ENCODE measurements at places on chromosomes 2 and 18.

DNA sequence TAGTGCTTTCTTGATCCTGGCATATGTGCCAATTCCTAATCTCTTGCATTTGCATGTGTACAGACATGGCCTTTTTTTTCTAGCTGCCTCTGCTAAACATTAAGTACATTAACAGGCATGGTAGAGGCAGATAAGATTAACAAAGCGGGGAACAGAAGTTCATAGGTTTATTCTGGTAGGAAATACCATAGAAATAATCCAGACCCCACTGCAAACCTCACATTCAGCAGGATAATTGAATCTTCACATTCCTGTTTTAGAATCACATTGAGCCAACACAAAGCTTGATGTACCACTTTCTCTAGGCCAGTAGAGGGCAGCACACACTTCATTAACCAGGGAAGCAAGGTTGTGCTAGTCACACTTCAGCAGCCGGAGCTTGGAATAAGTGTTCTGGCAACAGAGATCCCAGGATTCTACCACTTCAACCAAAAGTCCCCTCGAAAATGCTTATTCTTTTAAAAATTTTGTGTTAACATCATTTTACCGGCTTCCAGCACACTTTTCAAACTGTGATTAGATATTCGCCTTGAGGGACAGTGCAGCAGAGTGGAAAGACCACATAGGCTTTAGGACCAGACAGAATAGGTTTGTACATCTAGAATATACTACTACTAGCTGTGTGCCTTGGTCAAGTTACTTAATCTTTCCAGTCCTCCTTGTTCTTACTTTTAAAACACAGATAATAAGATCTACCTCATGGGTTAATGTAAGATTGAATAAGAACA lies 420.2 kb upstream of the CHST9 start:
- peak; percentile 61 for DNase-seq

DNA sequence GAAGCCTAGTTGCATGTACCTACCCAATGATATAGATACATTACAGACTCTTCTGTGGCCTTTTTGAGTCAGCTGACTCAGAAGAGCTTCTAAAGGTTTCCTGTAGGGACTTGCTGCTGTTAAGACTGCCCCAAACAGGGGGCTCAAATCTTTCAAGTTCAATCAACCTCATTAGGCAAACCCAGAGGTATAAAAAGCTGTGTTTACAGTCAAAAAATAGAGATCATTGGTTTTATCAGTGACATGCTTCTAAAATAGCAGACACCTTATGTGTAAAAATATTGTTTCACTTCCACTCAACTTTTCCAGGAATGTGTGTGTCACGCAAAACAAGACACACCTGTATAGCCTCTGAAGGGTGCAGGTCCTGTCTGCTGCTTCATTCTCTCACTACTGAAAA lies 624.3 kb upstream of the FANCL start:
- no peak for DNase-seq

DNA sequence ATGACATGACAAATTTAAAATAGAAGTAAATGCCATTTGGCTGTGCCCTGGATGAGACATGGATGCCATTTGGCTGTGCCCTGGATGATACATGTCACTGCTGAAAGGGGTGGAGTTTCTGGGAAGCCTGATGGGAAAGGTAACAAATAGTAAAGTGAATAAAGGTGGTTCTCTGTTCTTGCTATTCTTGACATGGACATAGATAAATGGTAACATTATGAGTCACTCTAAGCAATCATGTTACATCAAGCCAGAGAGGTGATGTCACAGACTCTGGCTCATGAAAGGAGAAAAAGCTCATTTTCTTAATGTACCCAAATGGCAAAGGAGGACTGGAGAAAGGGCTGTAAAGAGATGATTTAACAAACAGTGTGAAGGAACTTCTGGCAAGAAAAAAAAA lies 86.4 kb downstream of the EML6 start:
- no peak for DNase-seq

DNA sequence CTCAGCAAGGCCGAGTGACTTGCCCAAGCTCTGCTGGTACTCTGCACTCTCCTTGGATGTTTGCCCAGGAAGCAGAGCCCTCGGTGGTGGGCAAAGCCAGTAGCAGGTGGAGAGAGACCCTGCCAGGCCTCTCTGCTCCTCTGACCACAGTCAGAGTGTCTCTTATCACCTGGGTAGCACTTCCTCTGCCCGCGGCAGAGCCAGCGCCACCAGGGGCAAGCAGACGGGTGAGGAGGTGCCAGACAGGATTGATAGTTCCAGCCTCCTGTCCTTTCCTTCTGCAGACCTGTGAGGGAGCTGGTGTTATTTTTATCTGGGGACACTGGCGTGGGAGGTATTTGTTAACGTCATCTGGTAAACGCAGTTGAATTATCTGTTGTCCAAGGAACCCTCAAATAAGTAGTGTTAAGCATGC lies 152.9 kb downstream of the SMAD7 start:
- DNase-seq, result no peak

DNA sequence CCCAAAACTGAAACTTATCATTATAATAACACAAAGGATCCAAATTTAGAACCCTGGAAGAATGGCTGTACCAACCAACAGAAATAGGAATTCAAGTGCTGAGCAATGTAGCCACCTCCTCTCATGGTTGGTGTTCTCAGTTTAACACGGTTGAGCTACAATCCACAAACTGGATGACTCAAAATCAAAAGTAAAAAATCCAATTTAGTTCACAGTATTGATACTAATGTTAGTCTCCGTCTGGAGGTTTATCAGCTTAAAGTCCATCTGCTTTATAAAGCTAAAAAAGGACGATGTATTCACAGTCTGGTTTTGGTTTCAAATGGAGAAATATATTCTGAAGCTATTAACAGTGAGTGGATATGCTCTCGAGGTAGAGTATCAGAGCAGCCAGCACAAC lies 40.5 kb downstream of the CNTNAP5 start:
- no peak for DNase-seq

DNA sequence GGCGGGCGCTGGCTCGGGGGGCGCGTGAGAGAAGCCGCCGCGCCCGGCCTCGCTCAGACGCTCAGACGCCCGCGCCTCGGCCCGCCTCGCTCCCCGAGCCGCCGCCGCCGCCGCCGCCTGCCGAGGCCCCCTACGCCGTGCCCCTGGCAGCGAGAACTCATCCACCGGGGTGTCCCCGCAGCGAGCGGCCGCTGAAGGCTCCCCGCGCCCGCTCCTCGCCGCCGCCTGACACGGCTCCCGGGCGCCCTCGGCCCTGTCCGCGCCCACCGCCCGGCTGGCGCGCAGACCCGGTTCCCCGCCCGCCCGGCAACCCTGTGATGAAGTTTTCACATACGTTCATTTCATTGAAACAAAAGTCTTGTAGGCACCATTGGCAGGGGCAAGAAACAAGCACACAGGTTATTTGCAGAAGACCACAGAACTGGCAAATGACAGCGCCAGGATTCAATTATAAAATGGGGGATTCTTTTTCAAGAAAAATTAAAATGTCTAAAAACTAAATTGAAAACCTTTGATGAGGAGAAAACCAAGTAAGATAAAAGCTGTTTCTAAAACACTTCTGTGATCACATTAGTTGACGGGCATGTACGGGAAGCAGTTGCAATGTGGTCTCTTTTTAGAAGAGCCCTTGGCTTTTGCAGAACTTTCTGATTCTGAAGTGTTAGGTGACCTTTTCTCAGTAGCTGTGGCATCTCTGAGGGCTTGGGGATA lies 50.5 kb upstream of the TUBA3D start:
- DNase-seq, result no peak

DNA sequence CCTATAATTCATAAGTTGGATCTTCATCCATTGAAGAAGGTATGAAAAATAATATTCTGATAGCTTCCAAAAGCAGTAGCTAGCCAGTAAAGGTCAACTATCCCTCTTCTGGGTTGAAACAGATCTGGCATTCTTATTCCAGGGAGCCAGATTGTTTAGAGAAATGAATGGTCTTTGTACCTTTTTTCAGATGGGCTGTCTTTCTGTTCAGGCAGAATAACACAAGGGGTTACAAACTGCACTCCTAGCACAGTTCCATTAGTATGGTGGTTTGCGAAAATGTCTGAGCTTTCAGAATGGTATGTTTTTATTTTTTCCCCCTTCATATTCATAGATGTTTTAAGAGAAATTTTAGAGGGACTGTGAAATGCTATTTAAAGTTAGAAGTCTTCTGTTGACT lies 47.5 kb upstream of the TMEM178A start:
- DNase-seq, result no peak

DNA sequence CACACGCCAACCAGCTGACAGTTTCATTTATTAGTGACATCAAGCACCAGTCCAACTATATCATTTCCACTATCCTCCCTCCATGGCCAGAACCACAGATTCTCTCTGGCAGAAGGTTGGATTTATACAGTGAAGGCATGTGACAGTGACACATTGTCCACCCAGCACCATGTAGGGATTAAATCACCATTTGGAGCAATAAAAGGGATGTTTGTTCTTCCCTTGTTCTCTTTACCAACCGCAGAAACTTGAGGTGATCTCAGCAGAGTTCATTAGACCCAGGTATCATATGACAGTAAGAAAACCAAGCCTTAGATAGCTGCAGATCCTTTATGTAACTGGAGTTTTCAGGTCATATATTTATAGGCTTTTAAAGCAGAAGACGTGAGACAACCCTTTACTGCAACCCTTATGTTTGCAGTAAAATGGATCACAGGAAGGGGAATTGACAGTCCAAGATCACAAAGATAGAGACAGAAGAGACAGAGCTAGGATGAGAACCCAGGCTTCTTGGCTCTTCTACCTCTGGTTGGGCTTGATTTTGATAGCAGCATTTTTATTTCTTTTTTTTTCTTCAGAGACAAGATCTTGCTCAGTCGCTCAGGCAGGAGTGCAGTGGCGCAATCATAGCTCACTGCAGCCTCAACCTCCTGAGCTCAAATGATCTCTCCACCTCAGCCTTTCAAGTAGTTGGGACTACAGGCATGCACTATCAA lies 80.1 kb downstream of the XDH start:
- DNase-seq, result no peak

GRCh38 chr2:170113168-170113894 lies 64.6 kb upstream of the MYO3B start:
- no peak for DNase-seq

DNA sequence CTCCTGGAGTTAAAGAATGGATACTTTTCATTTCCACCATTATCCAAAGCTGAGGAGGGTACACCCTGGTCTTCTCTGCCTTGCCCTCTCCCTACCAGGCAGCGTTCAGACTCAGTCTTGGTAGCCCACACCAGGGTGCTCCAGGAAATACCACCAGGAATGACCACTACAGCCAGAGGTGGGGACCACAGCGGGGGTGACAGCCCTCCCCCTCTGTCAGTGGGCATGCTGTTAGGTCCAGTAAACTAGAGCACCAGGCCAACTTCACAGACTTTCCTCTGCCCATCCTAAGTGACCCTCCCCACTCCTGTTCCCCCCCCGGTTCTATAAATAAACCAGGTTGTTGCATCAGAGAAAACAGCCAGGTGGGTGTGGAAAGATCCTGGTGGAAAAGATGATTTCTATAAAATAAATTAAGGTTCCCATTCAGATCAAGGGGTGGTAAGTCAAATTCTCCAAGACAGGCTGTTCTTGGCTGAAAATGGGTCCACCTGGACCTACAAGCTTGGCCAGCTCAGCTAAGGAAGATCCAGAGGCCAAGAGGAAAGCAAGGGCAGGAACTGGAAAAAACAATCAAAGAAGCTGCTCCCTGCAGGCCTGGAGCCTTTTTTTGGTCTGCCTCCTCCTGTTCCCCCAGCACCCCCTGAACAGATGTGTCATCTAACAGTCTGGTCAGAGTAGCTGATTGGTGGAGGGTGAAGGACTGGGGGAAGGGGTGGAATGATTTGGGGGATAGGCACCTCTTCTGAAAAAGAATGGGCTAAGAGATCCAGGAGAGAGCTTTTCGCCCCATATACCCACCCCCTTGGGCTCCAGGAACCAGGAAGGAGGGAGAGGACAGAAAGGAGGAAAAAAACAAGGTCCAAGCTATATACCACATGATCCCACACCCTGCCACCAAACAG lies 2.3 kb downstream of the RAB11FIP5 start:
- DNase-seq, result no peak

DNA sequence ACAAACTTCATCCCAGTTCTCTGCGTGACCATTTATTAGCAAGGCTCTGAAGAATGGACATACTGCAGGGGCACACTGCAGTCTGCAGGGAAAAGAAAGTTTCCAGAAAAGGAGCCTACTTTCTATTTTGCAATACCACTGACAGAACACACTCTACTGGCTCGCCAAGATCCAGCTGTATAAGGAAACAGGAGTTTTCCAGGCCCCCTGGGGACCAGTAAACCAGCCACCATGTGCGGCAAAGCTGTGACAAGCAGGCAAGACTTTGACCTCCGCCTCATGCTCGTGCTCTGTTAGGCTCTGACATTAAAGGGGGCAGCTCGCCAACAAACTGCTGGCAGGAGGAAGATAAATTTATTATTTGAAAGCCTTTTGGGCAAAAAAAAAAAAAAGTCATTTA lies 67.3 kb downstream of the CCBE1 start:
- DNase-seq, result no peak

- no peak for DNase-seq
These were observed 40.6 kb upstream of the PGAP1 start for GRCh38 chr2:196967116-196967515.

- no peak for DNase-seq
These were observed 225.3 kb upstream of the THUMPD2 start for GRCh38 chr2:40004336-40004735.

GRCh38 chr18:49029628-49030027 lies 78.9 kb upstream of the SMAD7 start:
- DNase-seq, result no peak

DNA sequence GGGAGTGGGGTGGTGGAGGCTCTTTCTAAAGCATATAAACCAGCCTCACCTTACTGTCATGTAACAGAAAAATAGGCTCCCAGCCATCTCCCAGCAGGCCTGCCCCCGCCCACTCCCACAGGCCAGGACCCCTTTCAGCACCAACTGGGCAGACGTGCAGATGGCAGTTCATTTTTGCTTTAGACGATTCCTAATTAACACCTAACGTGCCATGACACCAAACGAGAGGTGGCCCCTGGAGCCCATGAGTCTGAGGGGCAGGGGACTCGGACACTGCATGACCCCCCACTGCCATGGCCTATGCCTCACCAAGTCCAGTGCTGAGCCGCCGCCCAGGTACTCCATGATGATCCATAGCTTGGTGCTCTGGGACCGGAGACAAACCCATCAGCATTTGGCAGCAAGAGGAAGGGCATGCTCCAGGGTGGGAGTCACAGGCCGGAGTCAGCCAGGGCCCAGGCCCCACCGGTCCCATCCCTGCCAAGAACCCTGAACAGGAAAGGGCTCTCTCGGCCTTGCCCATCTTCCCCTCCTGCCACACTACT lies 7.9 kb downstream of the STK25 start:
- no peak for DNase-seq

- DNase-seq, result peak; percentile 10
These were observed 28.7 kb upstream of the RPRD1A start for GRCh38 chr18:36095936-36096519.

- no peak for DNase-seq
These were observed 419.6 kb upstream of the POU3F3 start for GRCh38 chr2:104434318-104434792.
